ENCODE measurements at places on chromosomes 5 and 9.

DNA sequence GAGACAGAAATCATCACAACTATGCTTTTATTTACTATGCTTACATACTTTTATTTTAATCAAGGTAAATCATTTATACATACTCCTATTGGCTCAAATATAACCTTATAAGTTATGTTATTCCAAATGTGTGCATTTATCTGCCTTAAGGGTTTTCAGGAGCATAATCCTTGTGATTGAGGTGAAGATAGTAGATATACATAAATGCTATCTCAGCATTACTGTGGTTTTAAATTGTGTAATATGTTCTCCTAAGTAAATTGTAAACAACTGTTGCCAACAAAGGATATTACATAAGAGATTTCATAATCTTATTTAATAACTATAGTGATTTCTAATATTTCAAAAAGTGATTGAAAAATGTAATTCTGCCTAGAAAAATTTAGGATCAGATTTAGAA lies 1374.8 kb upstream of the DMAC1 start:
- no peak overlapping the region for H3K27ac ChIP-seq
- DNase-seq, result no peak
- no peaks in the 10 kb centered on the region for H3K36me3 ChIP-seq

DNA sequence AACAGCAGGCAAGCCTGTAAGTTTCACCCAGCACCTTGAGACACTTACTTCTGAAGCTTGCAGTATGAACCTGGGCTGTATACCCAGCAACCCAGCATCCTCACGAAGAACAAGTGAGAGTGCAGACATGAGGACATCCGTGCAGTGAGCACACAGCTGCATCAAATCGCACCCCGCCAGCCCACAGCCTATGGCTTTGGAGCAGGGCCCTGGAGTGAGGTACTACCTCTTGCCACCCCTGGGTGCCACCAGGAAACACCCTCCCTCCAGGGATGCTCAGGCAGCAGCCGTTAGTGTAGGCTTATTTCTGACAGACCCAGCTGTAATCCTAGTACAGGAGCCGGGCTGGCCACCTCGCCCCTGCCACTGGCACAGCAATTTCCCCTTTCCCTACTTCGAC lies 81.4 kb downstream of the ATPSCKMT start:
- DNase-seq, result no peak
- no peak overlapping the region for H3K4me3 ChIP-seq
- no peaks in the 10 kb centered on the region for H3K27me3 ChIP-seq
- H3K4me1 ChIP-seq, result no peaks in the 10 kb centered on the region
- no peaks in the 10 kb centered on the region for H3K36me3 ChIP-seq
- no peak overlapping the region for H3K27ac ChIP-seq

DNA sequence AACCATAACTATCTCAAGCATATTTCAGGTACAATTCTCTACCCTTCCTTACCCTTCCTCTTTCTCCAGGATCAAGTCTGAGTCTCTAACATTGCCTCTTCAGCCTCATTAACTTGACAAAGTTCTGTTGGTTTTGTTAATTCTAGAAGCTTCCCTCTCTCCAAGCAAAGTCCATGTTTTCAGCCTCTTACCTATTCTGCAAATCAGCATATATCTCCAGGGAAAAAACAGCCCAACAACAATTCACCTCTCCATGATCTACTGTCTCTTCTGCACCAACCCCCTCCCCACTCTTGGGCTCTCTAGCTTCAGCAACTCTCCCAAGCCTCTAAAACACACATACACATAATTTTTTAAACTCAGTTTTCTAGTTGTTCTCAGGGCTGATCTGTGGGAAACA lies 72.2 kb downstream of the LIX1 start:
- H3K27ac ChIP-seq, result no peak overlapping the region
- H3K27me3 ChIP-seq, result no peaks in the 10 kb centered on the region
- H3K4me3 ChIP-seq, result no peak overlapping the region
- H3K4me1 ChIP-seq, result no peaks in the 10 kb centered on the region

DNA sequence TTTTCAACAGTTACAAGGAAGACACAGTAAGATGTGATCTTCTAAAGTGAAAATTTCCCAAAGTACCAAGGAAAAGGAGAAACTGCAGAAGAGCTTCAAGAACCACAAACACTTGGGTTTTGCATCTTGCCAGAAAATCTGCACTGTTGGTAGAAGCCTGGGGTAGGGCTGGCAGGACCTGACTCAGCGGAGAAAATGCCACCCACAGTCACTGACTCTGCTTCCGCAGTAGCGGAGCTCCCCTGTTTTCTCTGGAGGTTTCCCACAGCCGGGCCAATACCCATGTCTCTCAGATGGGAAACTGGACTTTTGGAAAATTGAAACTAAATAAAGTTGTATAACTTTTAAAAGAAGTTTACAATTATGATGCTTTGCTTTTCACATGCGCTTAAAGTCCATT lies 104.2 kb downstream of the MEF2C start:
- no peaks in the 10 kb centered on the region for H3K4me1 ChIP-seq
- no peak overlapping the region for H3K27ac ChIP-seq
- H3K4me3 ChIP-seq, result no peak overlapping the region
- no peak for DNase-seq

GRCh38 chr5:93307557-93307956 lies 273.5 kb downstream of the NR2F1-AS1 start:
- no peaks in the 10 kb centered on the region for H3K36me3 ChIP-seq
- no peak overlapping the region for H3K27ac ChIP-seq
- no peaks in the 10 kb centered on the region for H3K27me3 ChIP-seq
- no peak overlapping the region for H3K4me3 ChIP-seq
- no peaks in the 10 kb centered on the region for H3K4me1 ChIP-seq

DNA sequence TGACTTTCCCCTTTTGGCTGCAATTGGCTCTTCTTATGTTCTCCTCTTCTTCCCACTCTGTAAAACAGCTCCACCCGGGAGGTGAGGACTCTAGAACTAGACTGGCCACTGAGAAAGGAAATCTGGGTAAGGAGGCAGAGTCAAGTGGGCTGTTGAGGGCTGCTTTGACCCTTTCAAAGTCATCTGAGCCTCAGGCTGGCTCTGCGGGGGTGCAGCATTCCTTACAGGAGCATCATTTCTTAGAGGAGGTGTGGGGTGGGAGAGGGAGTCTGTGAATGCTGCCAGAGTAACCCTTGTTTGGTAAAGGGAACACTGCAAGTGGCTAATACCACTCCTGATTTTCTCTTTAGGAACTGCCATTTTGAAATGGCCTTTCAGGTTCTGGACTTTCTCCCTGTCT lies 377.7 kb upstream of the SMARCA2 start:
- no peaks in the 10 kb centered on the region for H3K36me3 ChIP-seq
- H3K27ac ChIP-seq, result no peak overlapping the region
- H3K4me1 ChIP-seq, result no peaks in the 10 kb centered on the region
- DNase-seq, result no peak
- H3K4me3 ChIP-seq, result no peak overlapping the region
- no peaks in the 10 kb centered on the region for H3K27me3 ChIP-seq

Measured in lower lobe of right lung (tissue), 2 donors.